ENCODE measurements at places on chromosomes 1 and 21.
A peak's percentile ranks its signal among the peaks of the same experiment; 100 is the strongest.

GRCh38 chr1:203178083-203178482 lies 2.5 kb upstream of the MYBPH start:
- no peak for DNase-seq

DNA sequence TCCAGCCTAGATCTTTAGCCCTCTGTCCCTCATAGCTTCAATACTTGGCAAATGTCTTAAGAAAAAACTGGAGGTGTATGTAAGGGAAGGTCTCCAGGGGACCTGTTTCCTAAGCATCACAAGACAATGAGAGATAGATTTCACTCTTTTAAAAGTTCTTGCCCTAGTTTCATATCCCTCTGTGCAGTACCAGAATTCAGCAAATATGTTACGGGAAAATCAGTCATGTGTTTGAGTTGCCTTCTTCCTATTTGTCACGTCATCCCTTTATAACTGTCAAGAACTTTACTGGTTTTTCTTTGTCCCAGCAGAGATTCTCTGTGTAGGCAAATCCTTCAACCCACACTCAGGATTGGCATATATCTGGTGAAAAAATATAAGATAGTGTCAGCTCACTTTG lies 32.3 kb downstream of the DNASE2B start:
- no peak for DNase-seq

DNA sequence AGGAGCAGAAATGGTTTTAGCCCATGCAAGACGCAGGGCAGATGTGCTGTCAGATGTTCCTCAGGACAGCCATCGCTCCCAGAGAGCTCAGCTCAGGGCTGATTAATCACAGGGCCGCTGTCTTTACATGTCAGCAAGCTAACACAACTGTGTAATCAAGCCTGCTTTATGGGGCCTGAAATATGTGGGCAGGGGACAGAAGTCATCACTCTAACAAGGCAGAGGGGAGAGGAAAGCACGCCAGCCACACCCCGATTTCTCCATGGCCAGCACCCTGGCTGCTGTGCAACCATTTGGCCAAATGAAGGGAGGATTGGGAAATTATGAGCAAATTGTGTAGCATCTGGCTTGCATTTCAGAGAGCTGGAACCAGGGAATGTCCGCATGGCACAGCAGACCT lies 368.8 kb downstream of the NPHP4 start:
- no peak for DNase-seq

- no peak for DNase-seq
Observed at GRCh38 chr1:22133931-22134324, 9.0 kb downstream of the WNT4 start.

DNA sequence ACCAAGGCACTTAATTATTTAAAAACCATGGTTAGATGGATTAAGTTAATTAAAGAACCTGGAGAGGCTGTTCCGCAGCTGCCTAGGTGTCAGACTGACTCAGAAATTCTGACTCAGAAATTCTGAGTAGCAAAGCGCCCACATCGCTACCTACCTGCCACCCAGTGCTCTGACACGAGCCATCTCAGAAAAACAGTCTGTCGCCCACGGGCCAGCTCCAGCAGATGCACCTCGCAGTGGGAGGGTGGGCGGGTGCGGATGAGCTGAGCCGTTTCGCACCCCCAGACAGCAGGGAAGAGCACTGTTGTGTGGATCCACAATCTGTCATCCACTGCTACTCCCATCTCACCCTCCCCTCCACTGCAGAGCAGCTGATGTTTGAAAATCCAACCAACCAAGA lies 13.5 kb downstream of the KCNK1 start:
- peak; percentile 29 for DNase-seq

- no peak for DNase-seq
Observed at GRCh38 chr1:38477811-38478210, 381.8 kb downstream of the RRAGC start.

- DNase-seq = no peak
Observed at GRCh38 chr1:160414881-160415280, 14.5 kb downstream of the VANGL2 start.

DNA sequence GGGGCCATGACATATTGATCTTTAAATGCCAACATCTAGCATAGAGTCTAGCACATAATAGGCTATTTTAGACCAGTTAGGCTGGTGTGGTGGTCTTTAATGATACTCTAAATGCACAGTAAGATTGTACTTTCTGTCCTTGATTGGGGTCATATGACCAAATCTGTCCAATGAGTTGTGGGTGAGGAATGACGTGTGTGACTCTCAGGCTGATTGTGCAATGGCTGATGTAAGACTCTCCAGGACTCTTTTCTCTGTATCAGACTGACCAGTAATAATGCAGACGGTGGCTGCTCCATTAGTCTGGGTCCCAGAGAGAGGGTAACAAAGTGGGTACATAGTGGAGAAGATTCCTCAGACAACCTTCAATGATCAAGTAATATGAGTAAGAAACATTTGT lies 541.6 kb upstream of the CAMK1G start:
- DNase-seq = no peak

DNA sequence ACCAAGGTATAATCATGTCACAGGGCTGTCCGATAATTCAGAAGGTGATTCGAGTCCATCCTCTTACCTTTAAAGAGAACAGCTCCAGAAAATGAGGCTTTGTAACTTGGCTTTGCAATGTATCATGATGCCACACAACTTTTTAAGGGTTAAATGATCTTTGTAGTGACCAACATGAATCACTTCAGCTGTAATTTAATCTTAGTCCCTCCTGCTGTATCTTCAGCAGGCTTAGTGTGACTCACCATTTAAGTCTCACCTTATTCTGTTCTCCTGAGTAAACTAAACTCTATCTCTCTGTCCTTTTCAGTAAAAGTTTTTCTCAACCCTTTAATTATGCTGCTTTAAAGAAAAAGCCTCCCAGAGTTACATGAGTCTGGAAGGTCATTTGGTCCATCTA lies 1.9 kb upstream of the HIVEP3 start:
- no peak for DNase-seq

- DNase-seq = no peak
Observed at GRCh38 chr1:5941671-5942070, 50.6 kb downstream of the NPHP4 start.

GRCh38 chr1:203746281-203746680 lies 18.7 kb upstream of the LAX1 start:
- DNase-seq = no peak

GRCh38 chr1:2168090-2168489 lies 26.5 kb downstream of the FAAP20 start:
- DNase-seq = no peak
